ENCODE measurements at places on chromosomes 3 and 15. TPM values are rescaled to one million over a fixed set of nuclear protein-coding genes. Genes with fewer than 3 reads are reported as not detected.

The THAP10 gene
- total RNA-seq, result 1.1 TPM

The MINAR1 gene
- total RNA-seq, result 0.37 TPM

The LEKR1 gene
- 2.8 TPM for total RNA-seq

The RAB8B gene
- 108 TPM for total RNA-seq

The ERICH6 gene
- 0.92 TPM for total RNA-seq

The PTX3 gene
- total RNA-seq, result 0.50 TPM

The SGO1 gene
- total RNA-seq, result 1.0 TPM

The LRRIQ4 gene
- total RNA-seq, result not detected

The HCN4 gene
- total RNA-seq, result not detected

GRCh38 chr3:57382933-57383332 lies 90.4 kb upstream of the ASB14 start:
- H3K27ac ChIP-seq, result no peak overlapping the region
- H3K4me1 ChIP-seq, result peaks cover 2% of the 10 kb centered on the region
- no peak overlapping the region for H3K4me3 ChIP-seq
- DNase-seq, result no peak

DNA sequence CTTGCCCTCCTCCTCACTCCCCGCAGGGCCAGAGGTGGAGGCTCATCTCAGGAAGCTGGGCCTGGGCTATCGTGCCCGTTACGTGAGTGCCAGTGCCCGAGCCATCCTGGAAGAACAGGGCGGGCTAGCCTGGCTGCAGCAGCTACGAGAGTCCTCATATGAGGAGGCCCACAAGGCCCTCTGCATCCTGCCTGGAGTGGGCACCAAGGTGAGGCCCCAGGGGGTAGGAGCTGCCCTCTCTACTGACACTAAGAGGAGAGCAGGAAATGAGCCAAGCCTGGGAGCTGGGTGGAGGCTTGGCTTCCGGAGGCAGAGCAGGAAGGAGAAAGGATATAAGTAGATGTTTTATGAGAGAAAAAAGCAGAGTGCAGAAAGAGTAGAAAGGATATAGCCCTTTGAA lies 4.9 kb downstream of the OGG1 start:
- H3K4me1 ChIP-seq, result peaks cover 35% of the 10 kb centered on the region
- no peak for DNase-seq
- no peaks in the 10 kb centered on the region for H3K27me3 ChIP-seq
- H3K27ac ChIP-seq, result peak overlapping the region; percentile 83
- H3K4me3 ChIP-seq, result peak overlapping the region; percentile 87
- H3K36me3 ChIP-seq, result peaks cover 13% of the 10 kb centered on the region

GRCh38 chr3:49351521-49352011 lies 6.6 kb downstream of the GPX1 start:
- H3K4me3 ChIP-seq, result peak overlapping the region; percentile 51
- no peak for DNase-seq
- peaks cover 25% of the 10 kb centered on the region for H3K4me1 ChIP-seq

DNA sequence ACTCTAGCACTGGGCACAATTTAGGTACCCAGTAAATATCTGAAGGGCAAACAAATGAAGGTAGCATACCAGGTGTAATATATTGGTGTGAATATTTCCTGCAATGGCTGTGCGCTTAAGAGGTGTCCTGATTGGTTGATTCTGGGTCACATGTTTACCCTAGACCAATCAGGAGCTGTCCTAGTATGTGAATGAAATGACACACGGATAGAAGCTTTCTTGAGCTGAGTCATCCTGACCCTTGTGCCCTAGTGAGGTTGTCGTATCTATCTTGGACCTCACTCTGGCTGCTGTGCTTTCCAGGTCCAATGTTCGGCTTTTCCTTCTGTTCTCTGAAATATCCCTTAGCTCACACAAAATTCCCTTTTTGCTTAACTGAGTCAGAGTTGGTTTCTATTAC lies 58.1 kb upstream of the FOXP1 start:
- peaks cover 9% of the 10 kb centered on the region for H3K36me3 ChIP-seq
- H3K27me3 ChIP-seq, result no peaks in the 10 kb centered on the region
- DNase-seq, result no peak

- no peaks in the 10 kb centered on the region for H3K4me1 ChIP-seq
- H3K27me3 ChIP-seq, result no peaks in the 10 kb centered on the region
- no peak overlapping the region for H3K27ac ChIP-seq
- no peak overlapping the region for H3K4me3 ChIP-seq
These were observed 42.3 kb downstream of the NEK10 start for GRCh38 chr3:27326629-27327545.

DNA sequence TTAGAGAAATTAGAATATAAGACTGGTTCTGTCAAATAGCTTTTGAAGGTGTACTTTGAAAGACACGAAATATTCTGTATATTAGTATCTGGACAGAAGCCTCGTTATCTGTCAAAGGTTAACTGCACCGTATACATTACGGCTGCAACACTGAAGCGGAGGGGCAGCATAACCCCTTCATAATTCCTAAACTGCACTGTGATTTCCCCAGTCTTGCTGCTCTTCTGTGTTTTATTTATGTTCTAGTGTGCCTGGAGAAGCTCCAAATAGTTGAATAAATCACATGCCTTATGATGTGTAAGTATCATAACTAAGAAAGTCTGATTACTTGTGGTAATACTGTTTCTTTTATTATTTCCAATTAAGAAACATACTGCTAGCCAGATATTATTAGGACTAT lies 285.7 kb upstream of the ROBO2 start:
- H3K36me3 ChIP-seq, result no peaks in the 10 kb centered on the region
- no peak for DNase-seq
- no peaks in the 10 kb centered on the region for H3K4me1 ChIP-seq
- H3K27me3 ChIP-seq, result no peaks in the 10 kb centered on the region

DNA sequence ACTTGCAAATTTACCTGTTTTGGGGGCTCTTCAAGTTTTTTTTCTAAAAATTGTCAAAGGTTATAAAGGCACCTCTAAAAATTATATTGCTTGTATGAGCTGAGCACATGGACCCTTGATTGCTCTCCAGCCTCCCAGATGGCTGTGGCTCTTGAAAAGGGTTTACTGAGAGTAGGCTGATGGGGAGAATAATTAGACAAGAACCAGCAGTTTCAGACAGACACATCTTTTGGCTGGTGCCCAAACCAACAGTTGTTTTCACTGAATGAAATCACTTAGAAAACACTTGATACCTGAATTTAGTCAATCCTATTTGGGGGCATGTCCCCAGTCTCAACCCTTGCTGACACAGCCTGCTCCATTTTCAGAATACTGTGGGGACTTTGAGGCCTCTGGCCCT lies 217.6 kb downstream of the KBTBD8 start:
- DNase-seq, result no peak
- no peaks in the 10 kb centered on the region for H3K27me3 ChIP-seq
- H3K4me1 ChIP-seq, result no peaks in the 10 kb centered on the region
- no peak overlapping the region for H3K4me3 ChIP-seq
- H3K36me3 ChIP-seq, result no peaks in the 10 kb centered on the region
